ENCODE measurements at places on chromosomes 4 and X. TPM values are rescaled to one million over a fixed set of nuclear protein-coding genes. Genes with fewer than 3 reads are reported as not detected.

DNA sequence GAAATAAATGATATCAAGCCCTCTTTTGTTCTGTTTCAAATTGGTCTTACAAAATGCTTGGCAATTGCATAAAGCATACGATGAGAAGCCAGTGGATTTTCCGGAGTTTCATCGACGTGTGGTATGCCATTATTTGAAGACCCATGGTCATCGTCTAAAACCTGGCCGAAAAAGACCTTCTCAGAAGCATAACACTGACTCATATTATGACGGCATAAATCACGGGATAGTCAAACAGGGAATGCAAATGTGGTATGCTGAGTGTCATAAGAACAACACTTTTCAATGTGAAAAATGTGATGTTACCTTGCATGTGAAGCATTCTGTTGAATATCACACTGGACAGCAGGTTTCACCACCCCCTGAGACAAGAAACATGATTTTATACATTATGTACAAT, 695.2 kb downstream of the GRXCR1 start:
- DNase-seq: no peak

GRCh38 chrX:78708816-78709215, 38.7 kb upstream of the LPAR4 start:
- DNase-seq: no peak

GRCh38 chrX:112874614-112875013, 34.0 kb upstream of the AMOT start:
- DNase-seq: no peak

GRCh38 chr4:726235-726787, 20.7 kb downstream of the PCGF3 start:
- DNase-seq: no peak

DNA sequence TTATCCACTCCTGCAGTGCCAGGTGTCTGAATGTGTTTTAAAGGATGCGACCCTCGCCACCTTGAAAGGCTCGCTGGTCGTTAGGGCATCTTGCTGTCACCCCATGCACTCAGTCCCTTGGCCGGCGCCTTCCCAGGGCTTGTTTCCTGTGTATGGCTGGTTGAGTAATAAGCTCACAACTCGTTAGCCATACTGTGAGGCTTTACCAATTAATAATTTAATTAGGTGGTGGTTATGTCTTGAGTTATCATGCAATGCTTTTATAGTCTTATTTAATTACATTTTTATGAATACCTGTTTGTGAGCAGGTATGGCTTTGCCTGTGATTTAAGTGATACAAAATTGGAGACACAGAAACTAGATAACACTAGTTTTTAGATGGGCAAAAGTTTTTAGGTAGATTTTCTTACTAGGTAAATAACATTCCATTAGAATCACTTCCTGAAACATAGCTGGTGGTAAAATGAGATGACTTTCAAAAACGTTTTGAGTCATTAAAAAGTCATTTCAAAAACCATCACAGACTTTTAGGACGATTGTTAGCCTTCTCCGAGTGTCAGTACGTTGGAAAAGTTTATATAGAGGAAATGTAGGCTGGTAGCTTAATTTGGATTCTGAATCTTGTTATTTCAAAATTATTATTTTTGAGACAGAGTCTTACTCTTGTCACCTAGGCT, 18.2 kb downstream of the PTTG2 start:
- DNase-seq: no peak

Gene NEUROG2
- total RNA-seq: not detected
